ENCODE measurements at places on chromosomes 1 and 21. TPM values are rescaled to one million over a fixed set of nuclear protein-coding genes. Genes with fewer than 3 reads are reported as not detected.

DNA sequence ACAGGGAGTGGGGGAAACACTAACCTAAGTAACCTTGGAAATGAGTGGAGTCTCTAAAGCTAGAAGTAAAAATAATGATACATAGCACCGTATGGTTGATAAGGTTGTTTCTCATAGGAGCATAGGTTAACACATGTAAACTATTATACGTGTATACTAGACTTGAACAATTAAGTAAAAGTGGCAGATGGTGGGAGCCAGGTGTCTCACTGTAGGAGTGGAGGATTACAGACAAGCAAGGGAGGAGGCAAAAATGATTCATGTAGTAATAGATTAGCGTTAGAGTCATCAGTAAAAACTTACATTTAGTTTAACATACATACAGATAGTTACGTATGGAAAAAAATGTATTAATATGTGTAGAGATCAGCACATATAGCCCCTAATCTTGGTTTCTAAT lies 138.4 kb upstream of the DSCAM start:
- no peak for DNase-seq
- H3K4me1 ChIP-seq: no peaks in the 10 kb centered on the region
- H3K36me3 ChIP-seq: no peaks in the 10 kb centered on the region
- H3K4me3 ChIP-seq: no peak overlapping the region

- no peaks in the 10 kb centered on the region for H3K4me1 ChIP-seq
- no peaks in the 10 kb centered on the region for H3K36me3 ChIP-seq
- no peak overlapping the region for H3K27ac ChIP-seq
These were observed 385.2 kb downstream of the NUF2 start for GRCh38 chr1:163706915-163707314.

Gene ZNF683
- not detected for total RNA-seq

Gene IGSF9
- 1.2 TPM for total RNA-seq

Gene RPTN
- total RNA-seq: not detected

Gene CR1L
- total RNA-seq: not detected

DNA sequence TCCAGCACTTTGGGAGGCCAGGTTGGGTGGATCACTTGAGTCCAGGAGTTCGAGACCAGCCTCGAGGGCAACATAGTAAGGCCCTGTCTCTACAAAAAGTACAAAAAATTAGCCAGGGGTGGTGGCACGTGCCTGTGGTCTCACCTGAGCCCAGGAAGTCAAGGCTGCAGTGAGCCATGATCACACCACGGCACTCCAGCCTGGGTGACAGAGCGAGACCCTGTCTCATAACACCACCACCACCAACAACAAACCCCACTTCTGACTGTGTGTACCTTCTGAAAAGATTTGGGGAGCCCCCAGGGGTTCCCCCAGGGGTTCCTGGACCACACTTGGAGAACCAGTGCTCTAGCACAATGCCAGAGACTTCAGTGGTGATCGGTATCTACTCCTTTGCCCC lies 29.9 kb downstream of the NUAK2 start:
- no peak overlapping the region for H3K4me3 ChIP-seq
- no peaks in the 10 kb centered on the region for H3K27me3 ChIP-seq
- H3K36me3 ChIP-seq: no peaks in the 10 kb centered on the region
- peak overlapping the region; percentile 3 for H3K27ac ChIP-seq
- peaks cover 16% of the 10 kb centered on the region for H3K4me1 ChIP-seq

DNA sequence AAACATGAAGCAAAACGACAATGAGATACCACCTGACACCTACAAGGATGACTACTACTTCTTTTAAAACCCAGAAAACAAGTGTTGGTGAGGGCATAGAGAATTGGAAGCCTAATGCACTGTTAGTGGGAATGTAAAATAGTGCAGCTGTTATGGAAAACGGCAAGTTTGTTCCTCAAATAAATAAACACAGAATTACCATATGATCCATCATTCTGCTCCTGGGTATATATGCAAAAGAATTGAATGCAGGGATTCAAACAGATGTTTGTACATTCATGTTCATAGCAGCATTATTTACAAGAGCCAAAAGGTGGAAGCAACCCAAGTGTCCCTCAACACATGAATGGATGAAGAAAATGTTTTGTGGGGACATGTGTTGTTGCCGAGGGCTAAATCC lies 1.4 kb upstream of the S100A8 start:
- H3K27me3 ChIP-seq: no peaks in the 10 kb centered on the region
- H3K4me1 ChIP-seq: no peaks in the 10 kb centered on the region
- H3K27ac ChIP-seq: no peak overlapping the region
- DNase-seq: no peak
- no peak overlapping the region for H3K4me3 ChIP-seq

Gene S100A2
- total RNA-seq: 7.7 TPM

Gene MROH7
- total RNA-seq: 19.6 TPM

Gene PLA2G4A
- 5.4 TPM for total RNA-seq

Gene TTC13
- total RNA-seq: 14.4 TPM

DNA sequence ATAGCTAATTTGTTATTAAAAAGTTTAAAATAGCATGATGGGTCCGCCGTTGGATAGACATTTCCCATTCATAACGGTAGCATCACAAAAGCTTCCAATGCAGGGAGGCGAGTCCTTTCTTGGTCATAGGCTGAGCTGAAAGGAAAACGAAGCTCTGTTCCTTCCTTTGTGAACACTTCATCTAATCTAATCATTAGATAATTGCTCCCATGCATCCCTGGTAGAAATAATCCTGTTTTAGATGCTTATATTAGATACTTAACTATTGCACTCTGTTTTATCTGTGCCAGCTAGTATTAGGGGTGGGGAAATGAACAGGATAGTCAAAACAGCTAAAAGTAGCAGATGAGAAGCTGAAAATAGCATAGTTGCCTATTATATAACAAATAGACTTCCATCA lies 215.0 kb downstream of the SLC35F3 start:
- no peaks in the 10 kb centered on the region for H3K27me3 ChIP-seq
- H3K4me3 ChIP-seq: no peak overlapping the region
- H3K36me3 ChIP-seq: no peaks in the 10 kb centered on the region
- H3K4me1 ChIP-seq: no peaks in the 10 kb centered on the region

Gene SPRR2B
- not detected for total RNA-seq

Gene TCHHL1
- total RNA-seq: not detected

GRCh38 chr1:176601348-176601747 lies 138.4 kb downstream of the PAPPA2 start:
- H3K27me3 ChIP-seq: no peaks in the 10 kb centered on the region
- no peak overlapping the region for H3K27ac ChIP-seq
- no peak for DNase-seq
- H3K36me3 ChIP-seq: no peaks in the 10 kb centered on the region

- no peak overlapping the region for H3K27ac ChIP-seq
- no peak for DNase-seq
- no peak overlapping the region for H3K4me3 ChIP-seq
- H3K4me1 ChIP-seq: no peaks in the 10 kb centered on the region
- H3K27me3 ChIP-seq: no peaks in the 10 kb centered on the region
- no peaks in the 10 kb centered on the region for H3K36me3 ChIP-seq
These were observed 66.4 kb upstream of the STUM start for GRCh38 chr1:226482196-226482595.

Gene DIRAS3
- 2.4 TPM for total RNA-seq
